Kasumi-1 (cell line): ENCODE measurements at places on chromosomes 12 and 14.

GRCh38 chr12:92362785-92363184 lies 217.1 kb upstream of the BTG1 start:
- no peak for DNase-seq

GRCh38 chr12:57166971-57167371 lies 19.6 kb upstream of the LRP1-AS start:
- DNase-seq = no peak

- DNase-seq = no peak
Measured at GRCh38 chr14:72700338-72701236, 193.3 kb downstream of the DPF3 start.

DNA sequence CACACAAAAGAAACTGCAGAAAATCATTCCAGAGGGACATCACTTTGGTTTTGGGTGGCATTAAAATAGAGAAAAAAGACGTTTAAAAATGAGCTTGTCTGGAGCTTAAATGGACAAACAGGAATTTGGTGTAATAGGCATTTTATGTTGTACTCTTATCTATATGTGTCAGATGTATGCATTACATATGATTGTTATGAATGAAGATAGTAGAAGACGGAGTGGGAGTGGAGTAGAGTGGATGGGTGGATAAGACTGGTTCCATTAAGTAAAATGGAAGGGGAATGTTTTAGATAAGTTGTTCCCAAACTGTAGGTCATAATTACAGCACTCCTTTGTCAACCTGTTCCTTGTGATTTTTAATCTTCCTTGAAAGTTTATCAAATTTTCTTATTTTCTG lies 1.9 kb downstream of the CCDC91 start:
- no peak for DNase-seq

DNA sequence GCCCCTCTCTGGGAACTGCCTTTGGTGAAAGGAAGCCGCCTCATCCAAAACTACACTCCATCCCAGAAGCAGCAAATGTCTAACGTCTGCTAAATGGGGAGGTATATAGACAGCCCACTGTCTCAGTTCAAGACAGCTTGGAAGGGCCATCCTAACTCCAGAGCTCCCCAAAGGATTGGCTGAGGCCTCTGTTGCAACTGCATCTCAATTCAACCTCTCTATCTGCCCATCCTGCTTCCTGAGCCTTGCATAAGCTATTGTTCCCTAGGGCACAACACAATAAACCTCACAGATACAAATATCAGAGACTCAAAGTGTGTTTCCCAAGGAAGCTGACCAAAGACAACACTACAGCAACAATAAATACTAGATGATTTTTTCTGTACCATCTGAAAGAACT lies 495.2 kb upstream of the SOX5 start:
- DNase-seq = no peak

DNA sequence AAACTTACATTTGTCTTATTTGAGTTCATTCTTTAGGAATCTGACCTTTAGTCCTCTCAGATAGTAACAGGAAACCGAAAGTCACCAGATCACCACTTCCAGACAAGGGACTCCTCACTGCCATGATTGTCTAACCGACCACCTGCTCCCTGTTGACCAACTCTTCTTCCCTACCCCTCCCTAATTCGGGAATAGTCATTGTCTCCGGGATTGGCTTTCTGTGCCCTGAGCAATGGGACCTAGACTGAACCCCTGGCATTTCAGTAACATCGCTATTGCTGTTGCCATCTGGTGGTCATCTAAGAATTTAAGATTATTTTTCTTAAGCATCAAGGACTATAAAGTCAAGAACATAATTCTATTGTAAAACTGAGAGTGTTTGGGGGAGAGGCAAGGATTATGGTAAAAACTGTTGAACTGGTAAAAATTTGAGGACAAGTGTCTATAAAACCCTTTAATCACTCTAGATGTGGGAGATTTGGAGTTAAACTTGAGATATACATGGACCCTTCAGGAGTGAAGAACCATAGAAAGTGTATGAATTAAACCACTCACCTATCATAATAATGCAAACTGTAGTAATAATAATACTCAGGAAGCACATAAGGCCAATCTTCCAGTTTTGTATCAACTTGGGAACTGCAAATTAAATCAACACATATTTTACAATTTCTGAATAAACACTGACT lies 6.3 kb downstream of the CLEC2A start:
- DNase-seq = peak; percentile 59

DNA sequence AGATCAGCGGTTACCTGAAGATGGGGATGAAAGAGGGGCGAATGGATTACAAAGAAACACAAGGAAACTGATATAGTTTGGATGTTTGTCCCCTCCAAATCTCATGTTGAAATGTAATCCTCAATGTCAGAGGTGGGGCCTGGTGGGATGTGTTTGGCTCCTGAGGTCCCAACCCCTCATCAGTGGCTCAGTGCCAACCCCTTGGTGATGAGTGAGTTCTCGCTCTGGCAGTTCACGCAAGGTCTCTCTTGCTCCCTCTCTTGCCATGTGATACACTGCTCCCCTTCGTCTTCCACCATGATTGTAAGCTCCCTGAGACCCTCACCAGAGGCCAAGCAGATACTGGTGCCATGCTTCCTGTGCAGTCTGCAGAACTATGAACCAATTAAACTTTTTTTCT lies 28.0 kb downstream of the ITGA7 start:
- no peak for DNase-seq

DNA sequence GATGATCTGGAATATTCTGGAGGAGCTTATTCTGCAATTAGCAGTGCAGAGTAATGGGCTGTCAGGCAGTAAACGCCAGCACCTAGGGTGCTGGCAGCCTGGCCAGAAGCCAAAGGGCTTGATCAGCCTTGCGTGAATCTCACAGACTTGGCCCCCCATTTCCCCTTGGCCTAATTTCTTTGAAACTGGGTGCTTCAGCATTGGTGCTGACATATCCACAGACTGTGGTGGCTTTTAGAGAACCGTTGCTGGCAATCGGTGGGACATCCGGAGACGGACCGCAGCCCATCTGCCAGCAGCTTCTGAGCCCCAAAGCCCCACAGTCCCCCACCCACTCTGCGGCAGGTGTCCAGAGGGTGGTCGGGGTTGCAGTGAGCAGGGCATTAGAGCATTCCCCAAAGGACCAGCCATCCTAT lies 157.1 kb downstream of the CALM1 start:
- no peak for DNase-seq

DNA sequence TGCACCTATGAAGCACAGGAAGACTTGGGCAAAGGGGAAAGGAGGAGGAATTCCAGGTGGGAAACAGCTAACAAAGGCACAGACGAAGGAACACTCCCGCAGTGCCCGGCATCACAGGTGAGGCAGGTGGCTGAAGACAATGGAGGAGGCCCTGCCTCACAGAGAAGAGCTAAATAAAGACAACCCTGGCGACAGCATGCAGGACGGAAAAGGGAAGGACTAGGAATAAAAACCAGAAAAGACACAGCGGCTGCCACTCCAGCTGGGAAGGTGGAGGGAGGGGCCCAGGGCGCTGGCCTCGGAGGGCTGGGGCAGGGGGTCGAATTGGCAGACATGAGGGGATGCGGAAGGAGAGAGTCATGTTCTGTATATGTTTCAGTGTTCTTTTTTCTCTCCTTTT lies 43.0 kb upstream of the ANO2 start:
- no peak for DNase-seq

DNA sequence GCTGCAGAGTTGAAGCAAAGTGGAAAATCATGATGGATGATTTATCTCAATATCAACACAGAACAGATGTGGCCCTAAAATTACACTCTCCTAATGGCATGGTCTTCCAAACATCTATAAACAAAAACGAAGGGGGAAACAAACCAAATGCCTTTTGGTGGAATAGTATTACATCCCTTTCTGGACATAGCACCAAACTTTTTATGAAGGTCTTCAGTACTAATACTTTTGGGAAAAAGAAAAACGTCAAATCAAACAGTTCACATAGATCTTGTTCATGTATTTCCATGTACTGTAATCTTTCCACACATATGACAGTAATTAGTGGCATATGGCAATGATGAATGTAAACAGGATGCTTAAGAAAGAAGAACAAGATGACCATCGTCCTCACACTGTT lies 22.9 kb upstream of the ANAPC7 start:
- DNase-seq = no peak

DNA sequence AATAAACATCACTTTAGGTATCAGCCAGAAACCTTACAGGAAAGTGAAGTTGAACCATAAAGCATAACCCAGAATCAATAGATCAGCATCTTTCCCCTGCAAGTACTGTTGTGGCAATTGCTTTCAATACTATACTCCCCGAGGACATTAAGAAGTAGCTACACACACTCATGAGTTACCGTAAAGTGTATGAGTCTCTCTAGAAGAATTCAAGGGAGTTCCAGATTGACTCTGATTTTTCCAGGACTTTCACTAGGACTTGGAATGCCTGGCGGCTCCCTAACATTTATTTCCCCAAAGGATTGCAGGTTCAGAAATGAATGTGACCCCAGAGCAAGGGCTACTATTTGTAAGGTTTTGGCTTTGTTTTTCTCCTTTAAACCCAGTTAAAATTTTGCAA lies 465.4 kb upstream of the MDGA2 start:
- no peak for DNase-seq

- no peak for DNase-seq
Measured at GRCh38 chr14:55900749-55901148, 217.5 kb upstream of the PELI2 start.

DNA sequence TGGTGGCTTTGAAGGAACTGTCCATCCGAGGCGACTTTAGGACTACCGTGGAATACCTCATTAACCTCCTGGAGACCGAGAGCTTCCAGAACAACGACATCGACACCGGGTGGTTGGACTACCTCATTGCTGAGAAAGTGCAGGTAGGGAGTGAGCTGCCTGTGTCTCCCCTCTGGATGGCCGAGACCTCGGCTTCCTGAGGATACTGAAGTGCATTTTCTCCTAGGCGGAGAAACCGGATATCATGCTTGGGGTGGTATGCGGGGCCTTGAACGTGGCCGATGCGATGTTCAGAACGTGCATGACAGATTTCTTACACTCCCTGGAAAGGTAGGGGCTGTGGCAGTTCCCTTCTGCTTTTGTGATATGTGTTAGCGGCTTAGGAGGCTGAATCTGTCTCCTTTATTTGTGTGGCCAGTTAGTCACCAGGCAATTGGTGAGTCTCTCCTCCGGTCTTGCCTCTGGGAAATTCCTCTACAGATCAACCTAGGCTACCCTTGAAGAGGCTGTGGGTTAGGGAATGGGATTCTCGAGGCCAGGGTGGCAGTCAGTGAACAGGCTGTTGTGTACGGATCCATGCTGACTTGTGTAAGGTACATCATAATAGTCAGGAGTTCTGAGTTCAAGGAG lies 75.3 kb downstream of the ACACB start:
- no peak for DNase-seq

DNA sequence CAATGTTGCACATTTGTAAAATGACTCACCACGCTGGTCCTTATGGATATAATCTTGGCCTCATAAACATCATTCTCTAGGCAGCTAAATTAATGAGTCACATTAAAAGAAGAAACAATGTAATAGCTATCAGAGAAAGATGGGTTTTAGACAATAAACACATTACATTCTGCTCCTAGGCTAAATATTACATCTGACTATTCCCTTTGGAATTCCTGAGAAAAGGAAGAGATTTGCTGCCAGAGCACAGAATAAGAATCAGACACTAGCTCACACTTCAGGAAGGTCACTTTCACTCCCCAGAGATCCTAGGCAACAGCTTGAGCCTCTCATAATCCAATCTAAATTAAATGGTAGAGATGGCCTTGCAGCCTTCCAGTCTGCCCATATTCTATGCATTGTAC lies 218.2 kb downstream of the PTPRO start:
- DNase-seq = no peak

DNA sequence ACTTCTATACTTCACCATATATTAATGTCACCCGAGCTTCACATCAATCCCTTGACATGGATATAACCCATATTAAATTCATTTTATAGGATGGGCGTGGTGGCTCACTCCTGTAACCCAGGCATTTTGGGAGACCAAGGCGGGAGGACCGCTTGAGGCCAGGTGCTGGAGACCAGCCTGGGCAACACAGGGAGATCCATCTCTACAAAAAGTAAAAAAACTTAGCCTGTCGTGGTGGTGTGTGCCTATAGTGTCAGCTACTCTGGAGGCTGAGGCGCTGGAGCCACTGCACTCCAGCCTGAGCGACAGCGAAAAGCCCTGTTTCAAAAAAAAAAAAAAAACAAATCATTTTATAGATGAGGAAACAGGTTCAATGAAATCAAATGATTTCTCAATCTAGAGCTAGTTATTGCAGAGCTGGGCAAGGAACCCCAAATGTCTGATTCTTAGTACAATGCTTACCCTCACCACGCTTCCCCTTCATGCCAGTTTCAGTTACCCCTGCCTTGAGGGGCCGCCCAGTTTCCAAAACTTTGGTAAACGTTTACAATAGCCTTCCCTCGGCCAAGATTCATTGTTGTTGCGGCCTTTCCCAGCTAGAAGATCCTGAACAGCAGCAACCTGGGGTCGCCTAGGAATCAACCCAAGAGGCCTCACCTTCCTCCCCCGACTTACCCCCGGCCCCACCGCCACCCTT lies 751 bp downstream of the PSMB5 start:
- no peak for DNase-seq

DNA sequence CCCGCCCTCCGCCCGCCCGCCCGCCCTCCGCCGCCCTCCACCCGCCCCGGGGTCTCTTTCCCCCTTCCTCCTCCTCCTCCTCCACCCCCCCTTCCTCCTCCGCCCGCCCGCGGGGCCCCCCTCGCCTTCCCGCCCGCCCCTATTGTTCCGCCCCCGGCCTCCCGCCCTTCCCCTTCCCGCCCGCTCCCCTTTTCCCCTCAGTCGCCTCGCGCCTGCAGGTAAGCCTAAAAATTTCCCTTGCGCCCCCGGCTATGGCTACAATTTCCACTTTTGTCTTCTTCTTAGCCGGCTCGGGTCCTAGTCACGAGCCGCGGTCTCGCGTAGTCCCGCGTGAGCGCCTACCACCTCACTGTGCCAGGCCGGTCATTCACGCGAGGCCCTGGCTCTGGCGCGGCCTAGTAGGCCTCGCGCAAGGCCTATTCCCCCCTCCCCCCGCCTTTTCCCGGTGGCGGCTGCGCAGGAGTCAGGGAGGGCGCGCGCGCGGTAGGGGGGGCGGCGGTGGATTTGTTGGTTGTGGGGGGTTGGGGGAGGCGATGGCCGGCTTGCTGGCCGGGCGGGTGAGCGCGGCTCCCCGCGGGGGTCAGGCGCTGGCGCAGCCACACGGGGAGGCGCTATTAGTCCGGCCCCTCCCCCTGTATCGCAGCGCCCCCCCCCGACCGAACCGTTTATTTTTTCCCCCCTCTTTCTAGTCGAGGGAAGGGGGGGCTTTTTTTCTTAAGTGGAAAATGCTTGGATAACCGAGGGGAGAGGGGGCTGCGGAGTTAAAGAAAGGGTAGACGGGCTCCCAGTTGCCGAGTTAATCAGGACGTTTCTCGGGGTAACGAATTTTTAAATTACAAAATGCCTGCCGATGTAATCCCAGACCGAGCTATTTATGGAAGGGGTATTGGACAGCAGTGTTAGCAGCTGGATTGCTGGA lies 516 bp downstream of the PCBP2 start:
- DNase-seq = peak; percentile 40

GRCh38 chr12:24861766-24862540 lies 86.9 kb downstream of the BCAT1 start:
- no peak for DNase-seq

DNA sequence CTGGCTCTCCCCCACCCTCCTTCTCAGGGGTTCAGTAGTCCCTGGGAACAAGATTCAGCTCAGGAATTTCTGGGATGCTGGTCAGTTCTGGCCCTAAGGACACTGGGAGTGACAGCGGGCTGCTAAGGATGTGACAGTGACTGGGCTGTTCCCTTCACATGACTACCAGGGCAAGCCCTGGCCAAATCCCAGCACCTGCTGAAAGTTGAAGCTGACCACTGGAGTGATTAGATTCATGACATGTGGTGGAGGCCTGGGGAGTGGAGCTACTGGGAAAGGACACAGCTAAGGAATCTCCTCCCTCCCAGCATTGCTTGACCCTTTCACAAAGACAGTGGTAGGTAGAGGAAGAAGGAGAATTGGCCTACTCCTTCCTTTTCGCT lies 204.9 kb downstream of the DAD1 start:
- no peak for DNase-seq
